Midbrain (tissue), 1 donor: ENCODE measurements at places on chromosomes 6 and 20.

GRCh38 chr6:150238846-150239407, 96.1 kb downstream of the PPP1R14C start:
- DNase-seq = no peak

GRCh38 chr6:159913862-159914564, 23.2 kb downstream of the MAS1 start:
- DNase-seq = no peak

- DNase-seq = no peak
These were observed 21.9 kb downstream of the FAM217A start for GRCh38 chr6:4057036-4057435.

DNA sequence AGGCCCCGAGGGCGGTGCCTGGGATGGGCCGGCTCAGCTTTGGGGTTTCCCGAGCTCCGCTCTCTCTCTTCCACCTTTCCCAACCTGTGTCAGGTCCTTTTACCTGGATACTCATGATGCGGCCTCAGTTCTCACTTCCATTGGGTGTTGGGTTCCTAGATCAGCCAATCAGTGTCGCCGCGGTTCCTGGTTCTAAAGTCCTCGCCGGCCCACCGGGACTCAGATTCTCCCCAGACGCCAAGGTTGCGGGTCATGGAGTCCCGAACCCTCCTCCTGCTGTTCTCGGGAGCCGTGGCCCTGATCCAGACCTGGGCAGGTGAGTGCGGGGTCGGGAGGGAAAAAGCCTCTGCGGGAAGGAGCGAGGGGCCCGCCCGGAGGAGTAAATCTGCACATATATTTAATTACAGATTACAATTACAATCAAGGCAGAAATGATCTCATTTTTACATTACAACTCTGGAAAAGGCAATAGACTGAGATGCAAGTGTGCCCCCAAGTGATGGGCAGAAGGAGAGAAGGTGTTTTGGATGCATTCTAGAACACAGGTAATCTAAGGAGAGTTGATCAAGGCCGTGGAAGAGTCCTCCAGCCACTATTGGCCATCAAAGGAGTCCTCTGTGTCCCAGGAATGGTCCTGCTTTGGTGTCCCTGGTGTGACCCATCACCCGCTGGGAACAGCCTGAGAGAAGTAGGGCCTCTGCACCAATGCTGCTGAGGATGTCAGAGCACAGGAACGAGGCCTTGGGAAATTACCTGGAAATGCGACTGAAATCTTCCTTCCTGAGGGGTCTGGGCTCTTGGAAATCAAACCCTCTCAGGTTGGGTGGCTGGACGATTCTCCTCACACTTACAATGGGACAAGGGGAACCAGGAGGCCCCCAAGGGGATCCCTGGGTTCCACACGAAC, 34.7 kb upstream of the MICB start:
- peak; percentile 63 for DNase-seq

- no peak for DNase-seq
These were observed 2.6 kb downstream of the ASF1A start for GRCh38 chr6:118896339-118897136.

- DNase-seq = no peak
These were observed 1.5 kb downstream of the TFAP2B start for GRCh38 chr6:50819904-50820868.

DNA sequence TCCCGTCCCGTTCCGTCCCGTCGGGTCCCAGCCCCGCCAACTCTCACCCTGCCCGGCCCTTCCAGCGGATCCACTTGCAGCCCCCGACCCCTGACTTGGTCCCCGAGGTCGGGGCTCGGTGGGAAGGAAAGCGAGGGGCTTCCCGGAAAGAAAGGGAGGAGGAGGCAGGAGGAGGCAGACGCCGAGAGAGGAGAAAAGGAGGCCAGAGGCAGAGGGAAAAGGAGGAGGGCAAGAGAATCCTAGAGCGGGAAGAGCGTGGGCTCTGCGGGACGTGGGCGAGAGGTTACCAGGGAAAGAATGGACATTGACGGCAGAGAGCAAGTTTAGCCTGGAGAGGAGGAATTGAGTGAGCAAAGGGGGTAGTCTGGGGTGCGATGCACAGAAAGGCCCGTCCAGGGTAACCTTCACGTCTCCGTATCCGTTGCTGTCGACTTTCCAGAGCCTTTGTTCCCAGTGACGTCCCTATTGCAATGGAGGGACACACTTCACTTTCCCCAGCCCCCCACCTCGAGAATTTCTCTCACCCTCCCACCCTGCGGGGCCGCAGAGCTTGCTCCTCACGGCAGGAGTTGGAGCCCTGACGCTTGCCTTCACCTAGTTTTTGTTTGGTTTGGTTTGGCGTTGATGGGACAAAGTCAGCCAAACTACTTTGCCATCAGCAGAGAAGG, 477 bp upstream of the MOXD1 start:
- DNase-seq = no peak

DNA sequence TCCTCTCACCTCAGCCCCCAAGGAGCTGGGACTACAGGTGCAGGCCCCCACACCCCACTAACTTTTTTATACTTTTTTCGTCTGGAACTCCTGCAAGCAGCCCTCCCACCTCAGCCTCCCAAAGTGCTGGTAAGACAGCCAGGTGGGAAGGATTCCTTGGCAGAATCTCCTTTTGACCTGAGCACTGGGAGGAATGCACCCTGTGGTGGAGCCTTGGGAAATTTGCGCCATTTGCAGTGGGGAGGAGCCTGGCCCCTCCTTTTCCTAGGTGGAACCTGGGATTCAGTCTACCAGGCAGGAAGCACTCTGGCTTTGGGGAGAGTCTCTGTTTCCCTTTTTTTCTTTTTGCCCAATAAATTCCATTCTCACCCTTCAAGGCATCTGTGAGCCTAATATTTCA, 2.3 kb upstream of the RNGTT start:
- no peak for DNase-seq
